ENCODE measurements at places on chromosomes 5 and 9. TPM values are rescaled to one million over a fixed set of nuclear protein-coding genes. Genes with fewer than 3 reads are reported as not detected.

Gene RECK
- total RNA-seq = 2.3 TPM

Gene WDR38
- not detected for total RNA-seq

Gene SLC34A3
- total RNA-seq = not detected

Gene RAB3C
- not detected for total RNA-seq

Gene CTXN3
- total RNA-seq = not detected

Gene GLDC
- not detected for total RNA-seq

- H3K36me3 ChIP-seq = no peaks in the 10 kb centered on the region
- no peak overlapping the region for H3K4me3 ChIP-seq
Measured at GRCh38 chr5:2158767-2159166, 276.0 kb upstream of the IRX4 start.

Gene ORM2
- not detected for total RNA-seq

Gene C5
- 10.2 TPM for total RNA-seq

Measured in Karpas-422 (cell line).